ENCODE measurements at places on chromosomes 2 and 18. TPM values are rescaled to one million over a fixed set of nuclear protein-coding genes. Genes with fewer than 3 reads are reported as not detected.

Gene PREPL
- total RNA-seq: 33.8 TPM

Gene FN1
- 44.3 TPM for total RNA-seq

Gene SLC14A1
- 22.7 TPM for total RNA-seq

Gene KCNIP3
- 2.7 TPM for total RNA-seq

Gene EGR4
- 0.05 TPM for total RNA-seq

Gene ALPI
- total RNA-seq: not detected

Gene SAG
- not detected for total RNA-seq

Gene CD28
- 0.80 TPM for total RNA-seq

Gene SLC9A2
- total RNA-seq: not detected

Gene SPEG
- total RNA-seq: 8.8 TPM

Gene SCN3A
- not detected for total RNA-seq

Gene ONECUT2
- total RNA-seq: 0.15 TPM

Gene ABCG8
- not detected for total RNA-seq

Gene IL18RAP
- not detected for total RNA-seq

Gene HSPD1
- 308 TPM for total RNA-seq

Gene ZDBF2
- total RNA-seq: 11.1 TPM

Gene GNAL
- 2.3 TPM for total RNA-seq

Gene CHAC2
- total RNA-seq: 14.1 TPM

Gene ABCG5
- total RNA-seq: not detected

Gene DYSF
- 1.0 TPM for total RNA-seq

Gene GCKR
- total RNA-seq: not detected

Gene NT5DC4
- total RNA-seq: not detected
